ENCODE measurements at places on chromosomes 2 and 18.

DNA sequence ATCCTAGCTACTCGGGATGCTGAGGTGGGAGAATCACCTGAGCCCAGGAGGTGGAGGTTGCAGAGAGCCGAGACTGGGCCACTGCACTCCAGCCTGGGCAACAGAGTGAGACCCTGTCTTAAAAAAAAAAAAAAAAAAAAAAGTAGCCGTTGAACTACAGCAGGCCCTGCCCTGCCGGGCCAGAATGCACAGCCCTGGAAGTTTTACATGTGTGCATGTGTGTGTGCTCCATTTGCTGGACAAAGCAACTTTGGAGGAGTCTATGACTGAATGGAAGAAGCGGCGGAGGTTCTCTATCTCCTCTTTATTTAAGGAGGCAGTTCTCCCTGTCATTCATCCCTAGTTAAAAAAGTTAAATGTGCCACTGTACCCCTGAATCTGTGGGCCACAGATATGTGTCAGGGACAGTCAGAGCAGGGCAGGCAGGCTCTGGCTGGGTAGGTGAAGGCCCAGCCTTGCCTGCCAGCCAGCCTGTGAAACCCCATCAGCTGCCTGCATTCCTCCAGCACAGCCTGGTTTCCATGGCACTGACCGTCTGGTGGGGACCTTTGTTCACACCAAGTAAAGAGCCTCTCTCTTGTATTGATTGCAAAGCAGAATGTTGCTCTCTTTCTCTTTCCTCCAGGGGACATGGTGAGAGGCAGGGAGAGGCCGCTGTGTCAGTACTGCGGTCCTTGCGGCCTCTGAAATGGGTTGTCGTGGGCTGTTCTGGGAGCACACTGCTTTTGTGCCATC is 10.9 kb downstream of the LIPG start:
- no peak for DNase-seq

GRCh38 chr2:156437272-156437930 is 1.2 kb downstream of the GPD2 start:
- DNase-seq = no peak

- DNase-seq = no peak
Observed at GRCh38 chr2:180056367-180057118, 49.4 kb upstream of the CWC22 start.

- DNase-seq = no peak
Observed at GRCh38 chr18:33538418-33539042, 39.5 kb upstream of the ASXL3 start.

DNA sequence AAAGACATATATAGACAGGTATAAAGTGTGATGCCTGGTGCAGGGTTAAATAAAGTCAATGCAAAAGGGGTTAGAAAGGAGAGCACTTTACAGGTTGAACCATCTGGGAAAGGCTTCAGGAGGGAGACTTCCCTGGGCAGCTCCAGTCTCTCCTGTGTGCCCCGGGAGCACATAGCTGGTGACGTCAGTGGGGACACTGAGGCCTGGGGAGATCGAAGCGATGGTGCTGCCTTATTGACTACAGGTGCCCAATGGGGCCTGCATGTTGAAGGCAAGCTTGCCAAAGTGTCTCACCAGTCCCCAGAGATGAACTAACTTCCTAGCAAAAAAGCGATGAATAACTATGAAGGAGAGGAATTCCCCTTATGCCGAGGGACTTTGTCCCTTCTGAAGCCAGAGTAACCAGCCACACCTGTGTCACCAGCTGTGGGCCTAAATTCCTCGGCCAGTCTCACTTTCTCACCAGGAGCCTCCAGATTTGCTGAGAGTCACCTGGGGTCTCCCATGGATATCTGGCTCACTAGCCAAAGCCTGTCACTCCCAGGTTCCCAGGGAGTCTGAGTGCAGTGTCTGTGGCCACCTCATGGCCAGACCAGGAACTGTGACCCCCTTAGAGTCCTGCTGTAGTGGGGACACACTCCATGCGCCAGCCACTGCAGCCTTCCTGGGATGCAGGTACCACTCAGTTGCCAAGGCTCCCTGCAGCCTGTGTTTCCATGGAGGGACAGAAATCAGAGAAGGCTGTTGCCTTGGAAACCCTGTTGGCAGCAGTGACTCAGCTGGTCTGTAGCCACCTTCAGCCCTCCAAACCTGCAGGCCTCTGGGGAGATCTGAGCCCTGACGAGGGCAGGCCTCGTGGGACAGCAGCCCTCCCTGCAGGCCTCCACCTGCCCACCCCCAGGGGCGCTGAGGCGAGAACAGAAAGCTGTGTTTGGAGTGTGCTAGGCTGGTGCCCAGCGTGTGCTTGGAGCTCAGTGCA is 128.7 kb downstream of the CTIF start:
- DNase-seq = peak; percentile 7

DNA sequence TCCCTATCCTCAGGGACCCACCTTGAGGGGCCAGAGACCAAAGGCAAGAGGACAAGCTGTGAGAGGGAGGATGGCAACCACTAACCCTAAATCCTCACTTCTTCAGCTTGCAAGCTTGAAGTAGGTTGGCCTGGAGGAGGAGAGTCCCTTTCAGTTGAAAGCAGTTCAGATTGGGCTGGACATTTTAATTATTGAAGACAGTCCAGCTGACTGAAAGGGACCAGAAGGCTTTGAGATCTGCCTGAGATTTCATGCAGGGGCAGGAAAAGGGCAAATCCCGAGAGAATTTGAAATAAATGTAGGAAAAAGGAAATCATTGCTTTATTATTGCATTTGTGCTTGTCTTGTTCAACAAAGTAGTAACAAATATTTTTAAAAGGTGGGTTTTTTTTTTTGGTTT is 118.9 kb upstream of the STON1 start:
- DNase-seq = no peak

- DNase-seq = no peak
Observed at GRCh38 chr2:127216095-127216494, 4.0 kb downstream of the CYP27C1 start.

Measured in NCI-H446 (cell line).